Ovary (tissue), 10 donors: ENCODE measurements at places on chromosomes 7 and 10. TPM values are rescaled to one million over a fixed set of nuclear protein-coding genes. Genes with fewer than 3 reads are reported as not detected.

Gene EPHB6
- 10.7 TPM for polyA plus RNA-seq

Gene CFAP58
- polyA plus RNA-seq, result 1.0 TPM

Gene PANK1
- polyA plus RNA-seq, result 5.7 TPM

Gene MSMB
- not detected for polyA plus RNA-seq

Gene SLC39A12
- polyA plus RNA-seq, result 0.02 TPM

Gene FAM25G
- not detected for polyA plus RNA-seq

Gene SRPK2
- 15.2 TPM for polyA plus RNA-seq

Gene PTF1A
- not detected for polyA plus RNA-seq

Gene NKX1-2
- not detected for polyA plus RNA-seq

Gene TMEM130
- polyA plus RNA-seq, result 1.3 TPM

Gene FAM180A
- polyA plus RNA-seq, result 4.4 TPM

Gene HK1
- 63.1 TPM for polyA plus RNA-seq

DNA sequence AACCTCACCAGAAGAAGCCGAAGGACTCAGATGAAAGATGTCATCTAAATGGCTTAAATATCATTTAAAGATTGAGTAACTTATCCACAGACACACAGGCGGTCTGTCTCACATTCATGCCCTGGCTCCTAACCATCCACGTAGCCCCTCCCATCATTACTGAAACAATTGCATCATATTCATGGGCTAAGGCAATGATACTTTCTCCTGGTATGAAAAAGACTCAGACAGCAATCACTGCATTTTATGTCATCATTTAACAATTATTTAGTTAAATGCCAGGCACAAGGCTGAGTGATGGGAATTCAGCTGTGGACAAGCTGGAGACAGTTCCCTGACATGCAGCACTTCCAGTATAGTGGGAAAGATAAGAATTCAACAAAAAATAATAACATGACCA, 11.2 kb upstream of the TECTB start:
- no peak for DNase-seq

GRCh38 chr10:88608052-88608732, 21.6 kb downstream of the LIPJ start:
- DNase-seq, result no peak

GRCh38 chr7:148306759-148307158, 283.8 kb upstream of the C7orf33 start:
- DNase-seq, result no peak

- DNase-seq, result no peak
These were observed 748.4 kb upstream of the PHF14 start for GRCh38 chr7:10225275-10225674.

DNA sequence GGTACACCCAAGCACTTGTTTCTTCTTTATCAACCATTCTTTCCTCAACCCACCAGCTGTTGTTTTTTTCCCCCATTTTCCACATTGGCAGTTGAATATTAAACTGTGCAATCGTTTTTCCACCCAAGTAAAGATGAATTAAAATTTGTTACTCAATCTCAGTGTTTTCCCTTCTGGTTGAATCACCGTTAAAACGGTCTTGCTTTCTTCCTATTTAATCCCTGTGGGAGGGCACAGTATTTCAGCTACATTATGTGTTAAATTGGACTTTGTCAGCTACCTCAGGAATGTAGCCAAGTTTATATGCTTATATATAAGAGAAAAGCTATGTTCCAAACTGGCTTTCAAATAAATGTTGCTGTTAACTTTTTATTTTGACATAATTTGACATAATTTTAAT, 19.9 kb downstream of the SLC35G1 start:
- DNase-seq, result no peak

- no peak for DNase-seq
These were observed 60.4 kb upstream of the ADO start for GRCh38 chr10:62744136-62744535.

GRCh38 chr7:1917221-1918062, 247.4 kb downstream of the ELFN1 start:
- DNase-seq, result no peak

DNA sequence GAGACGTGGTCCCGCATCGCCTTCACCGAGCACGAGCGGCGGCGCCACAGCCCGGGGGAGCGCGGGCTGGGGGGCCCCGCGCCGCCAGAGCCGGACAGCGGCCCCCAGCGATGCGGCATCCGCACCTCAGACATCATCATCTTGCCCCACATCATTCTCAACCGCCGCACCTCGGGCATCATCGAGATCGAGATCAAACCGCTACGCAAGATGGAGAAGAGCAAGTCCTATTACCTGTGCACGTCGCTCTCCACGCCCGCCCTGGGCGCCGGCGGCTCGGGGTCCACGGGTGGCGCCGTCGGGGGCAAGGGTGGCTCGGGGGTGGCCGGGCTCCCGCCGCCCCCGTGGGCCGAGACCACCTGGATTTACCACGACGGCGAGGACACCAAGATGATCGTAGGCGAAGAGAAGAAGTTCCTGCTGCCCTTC, 737 bp downstream of the CNNM2 start:
- DNase-seq, result no peak

- DNase-seq, result no peak
These were observed 239.2 kb downstream of the CELF2 start for GRCh38 chr10:11256896-11257295.

GRCh38 chr10:48683424-48683823, 1.2 kb upstream of the WDFY4 start:
- no peak for DNase-seq

- DNase-seq, result no peak
These were observed 6.4 kb downstream of the NOBOX start for GRCh38 chr7:144397086-144397485.

DNA sequence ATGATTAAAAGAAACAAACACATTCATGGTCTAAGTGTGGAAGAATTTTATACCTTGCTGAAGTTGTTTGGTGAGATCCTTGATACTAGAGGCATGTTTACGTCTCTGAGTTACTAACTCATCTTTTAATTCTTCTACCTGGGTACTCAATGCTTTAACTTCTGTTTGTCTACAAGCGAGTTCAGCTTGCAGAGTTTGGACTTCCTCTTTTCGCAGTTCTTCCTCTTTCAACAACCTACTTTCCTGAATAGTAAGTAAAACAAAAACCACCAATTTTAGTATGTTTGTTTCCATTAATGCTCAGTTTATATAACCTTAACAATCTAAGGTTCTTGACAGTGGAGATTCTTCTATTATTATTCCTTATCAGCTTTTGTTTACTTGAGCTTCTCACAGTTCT, 42.9 kb downstream of the CCDC186 start:
- DNase-seq, result no peak

- DNase-seq, result no peak
These were observed 68.5 kb upstream of the ZNF746 start for GRCh38 chr7:149566103-149566502.

GRCh38 chr7:81158189-81158588, 239.3 kb upstream of the SEMA3C start:
- no peak for DNase-seq

- no peak for DNase-seq
These were observed 23.2 kb downstream of the PDZD8 start for GRCh38 chr10:117351996-117352395.

GRCh38 chr10:87500646-87501048, 4.0 kb upstream of the MINPP1 start:
- DNase-seq, result no peak

DNA sequence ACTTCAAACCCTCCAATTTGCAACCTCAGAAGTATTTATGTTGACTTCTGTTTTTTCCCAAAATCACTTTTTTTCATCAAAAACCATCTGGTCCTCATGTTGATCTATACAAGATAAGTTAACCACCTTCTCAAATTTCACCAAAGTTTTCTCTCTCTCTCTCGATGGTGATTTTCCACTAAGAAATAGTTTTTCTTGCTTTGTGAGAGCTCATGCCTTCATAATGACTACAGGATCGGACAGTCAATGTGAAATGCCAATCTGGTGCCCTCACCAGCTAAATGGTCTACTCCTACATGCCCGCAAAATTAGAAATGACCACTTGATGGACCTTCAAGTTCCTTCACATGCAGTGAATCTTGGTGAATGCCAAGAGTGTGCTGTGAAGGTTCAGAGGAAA, 40.4 kb downstream of the CNNM1 start:
- DNase-seq, result no peak

DNA sequence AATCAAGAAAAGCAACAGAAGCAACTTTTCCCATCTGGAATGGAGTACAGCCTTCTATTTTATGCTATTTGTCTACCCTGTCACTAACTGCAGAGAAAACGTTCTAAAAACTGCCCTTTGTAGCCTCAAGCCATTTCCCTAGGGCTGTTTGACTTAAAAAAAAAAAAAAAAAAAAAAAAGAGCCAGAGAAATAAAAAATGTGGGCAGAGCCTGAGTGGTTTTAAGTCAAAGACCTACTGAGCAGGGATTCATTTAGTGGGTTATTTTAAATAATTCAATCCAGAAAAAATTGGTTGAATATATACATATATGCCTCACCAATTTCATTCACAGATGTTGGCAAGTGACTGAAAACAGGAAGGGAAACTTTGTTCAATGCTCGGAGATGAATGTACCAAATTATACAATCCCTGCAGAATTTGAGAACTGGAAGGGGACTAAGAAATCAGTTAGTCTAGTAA, 75.2 kb downstream of the PPP1R3C start:
- DNase-seq, result no peak

GRCh38 chr10:14205233-14205632, 125.5 kb downstream of the FRMD4A start:
- no peak for DNase-seq
